ENCODE measurements at places on chromosomes 7 and 10.

DNA sequence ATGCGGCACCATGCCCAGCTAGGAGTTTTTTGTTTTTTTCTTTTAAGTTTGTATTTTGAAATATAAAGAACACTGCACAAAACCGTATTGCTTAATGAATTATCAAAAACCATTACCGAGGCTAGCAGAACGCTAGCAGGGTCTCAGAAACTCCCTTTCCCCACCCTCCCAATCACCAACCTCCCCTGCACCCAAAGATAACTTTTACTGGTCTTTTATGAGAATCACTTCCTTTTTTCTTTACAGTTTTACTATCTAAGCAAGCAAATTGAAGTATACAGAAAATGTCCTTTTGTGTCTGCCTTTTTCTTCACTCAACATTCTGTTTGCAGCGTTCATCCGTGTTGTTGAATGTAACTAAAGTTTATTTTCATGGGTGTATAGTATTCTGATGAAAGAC lies 13.4 kb downstream of the HIP1 start:
- DNase-seq = no peak

DNA sequence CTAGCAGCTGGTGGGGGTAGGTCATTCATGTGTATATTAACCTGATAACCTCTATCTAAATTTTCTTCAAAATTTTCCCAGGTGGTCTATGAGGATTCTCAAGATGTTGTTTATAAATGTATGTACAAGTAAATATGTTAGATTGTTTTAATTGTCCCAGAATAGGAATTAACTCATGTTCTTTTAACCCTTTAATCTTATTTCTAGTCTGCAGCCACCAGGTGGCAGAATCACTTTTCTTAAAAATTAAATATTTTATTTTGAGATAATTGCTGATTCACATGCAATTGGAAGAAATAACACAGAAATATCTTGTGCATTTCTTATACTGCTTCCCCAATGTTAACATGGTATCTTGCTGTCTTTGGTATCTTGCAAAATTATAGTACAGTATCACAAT lies 589.5 kb downstream of the ARL4A start:
- no peak for DNase-seq

GRCh38 chr7:81503771-81504170 lies 266.1 kb downstream of the HGF start:
- no peak for DNase-seq

GRCh38 chr10:525565-526315 lies 163.7 kb downstream of the DIP2C start:
- no peak for DNase-seq

DNA sequence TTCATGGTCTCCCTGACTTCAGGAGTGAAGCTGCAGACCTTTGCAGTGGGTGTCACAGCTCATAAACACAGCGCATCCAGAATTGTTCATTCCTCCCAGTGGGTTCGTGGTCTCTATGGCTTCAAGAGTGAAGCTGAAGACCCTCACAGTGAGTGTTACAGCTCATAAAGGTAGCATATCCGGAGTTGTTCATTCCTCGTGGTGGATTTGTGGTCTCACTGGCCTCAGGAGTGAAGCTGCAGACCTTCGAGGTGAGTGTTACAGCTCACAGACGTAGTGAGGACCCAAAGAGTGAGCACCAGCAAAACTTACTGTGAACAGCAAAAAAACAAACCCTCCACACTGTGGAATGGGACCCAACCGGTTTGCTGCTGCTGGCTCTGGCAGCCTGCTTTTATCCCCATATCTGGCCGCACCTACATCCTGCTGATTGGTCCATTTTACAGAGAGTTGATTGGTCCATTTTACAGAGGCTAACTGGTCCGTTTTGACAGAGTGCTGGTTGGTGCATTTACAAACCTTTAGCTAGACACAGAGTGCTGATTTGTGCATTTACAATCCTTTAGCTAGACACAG lies 308.8 kb downstream of the PTPRN2 start:
- DNase-seq = no peak
